Stimulated activated CD8-positive, alpha-beta memory T cell treated with anti-CD3 and anti-CD28 coated beads, Interleukin-4, amount 100 ng/mL, for 1 hour (primary cell): ENCODE measurements at places on chromosomes 5 and 9.

GRCh38 chr5:106525438-106525837 lies 1145.3 kb downstream of the EFNA5 start:
- no peak for DNase-seq

DNA sequence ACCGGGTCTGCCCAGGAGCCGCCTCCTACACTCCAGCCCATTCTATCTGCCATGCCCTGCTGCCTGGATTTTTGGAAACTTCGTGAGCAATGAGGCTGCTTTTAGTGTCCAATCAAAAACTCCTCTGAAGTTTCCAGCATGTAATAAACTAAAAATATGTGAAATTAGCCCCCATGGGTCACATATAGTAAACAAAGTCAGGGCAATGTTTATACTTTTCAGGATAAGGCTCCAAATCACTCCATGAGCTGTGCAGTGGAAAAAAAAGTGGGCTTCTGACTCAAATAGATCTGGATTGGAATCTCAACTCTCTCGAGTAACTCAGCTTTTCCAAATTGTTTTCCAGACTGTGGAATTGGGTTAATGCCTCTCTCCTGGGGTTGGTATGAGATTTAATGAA lies 68.2 kb downstream of the PIK3R1 start:
- DNase-seq, result no peak

DNA sequence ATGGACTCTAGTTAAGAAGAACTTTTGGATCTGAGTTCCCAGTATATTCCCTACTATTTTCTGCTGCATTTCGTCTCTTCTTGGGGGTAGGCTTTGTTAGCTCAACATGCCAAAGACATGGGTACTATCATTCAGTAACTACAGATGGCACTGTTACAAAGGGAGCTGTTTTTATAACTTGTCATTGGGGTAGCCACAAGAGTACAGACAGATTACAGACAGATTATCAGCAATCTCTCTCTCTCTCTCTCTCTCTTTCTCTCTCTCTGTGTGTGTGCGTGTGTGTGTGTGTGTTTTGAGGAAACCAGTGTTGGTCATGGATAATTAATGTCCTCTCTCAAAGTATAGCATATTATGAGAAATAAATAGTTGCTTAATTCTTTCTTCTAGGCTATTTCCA lies 116.1 kb downstream of the WDR70 start:
- DNase-seq, result no peak

DNA sequence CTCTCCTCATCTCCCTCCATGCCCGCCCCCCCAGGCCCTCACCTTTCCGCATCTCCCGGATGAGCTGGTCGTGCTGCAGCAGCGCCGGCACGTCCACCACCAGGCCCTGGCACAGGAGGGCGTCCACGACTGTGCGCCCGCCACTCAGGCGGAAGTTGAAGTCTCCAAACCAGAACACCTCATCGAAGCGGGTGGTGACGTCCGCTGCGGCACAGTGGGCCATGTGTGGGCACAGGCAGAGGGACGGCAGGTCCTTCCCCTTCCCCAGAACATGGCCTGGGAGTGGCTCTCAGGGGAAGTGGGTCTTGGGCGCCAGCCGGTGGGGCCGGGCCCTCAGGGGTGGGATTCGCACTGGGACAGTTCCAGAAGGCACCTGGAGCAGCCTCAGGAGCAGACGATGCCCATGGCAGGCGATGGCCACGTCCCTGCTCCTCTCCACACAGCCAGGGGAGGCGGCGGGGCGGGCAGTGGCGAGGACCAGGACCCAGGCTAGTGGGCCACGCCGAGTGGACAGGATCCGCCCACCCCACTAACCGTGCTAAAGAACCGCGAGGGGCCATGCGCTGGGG lies 7.8 kb downstream of the INPP5E start:
- DNase-seq, result no peak

DNA sequence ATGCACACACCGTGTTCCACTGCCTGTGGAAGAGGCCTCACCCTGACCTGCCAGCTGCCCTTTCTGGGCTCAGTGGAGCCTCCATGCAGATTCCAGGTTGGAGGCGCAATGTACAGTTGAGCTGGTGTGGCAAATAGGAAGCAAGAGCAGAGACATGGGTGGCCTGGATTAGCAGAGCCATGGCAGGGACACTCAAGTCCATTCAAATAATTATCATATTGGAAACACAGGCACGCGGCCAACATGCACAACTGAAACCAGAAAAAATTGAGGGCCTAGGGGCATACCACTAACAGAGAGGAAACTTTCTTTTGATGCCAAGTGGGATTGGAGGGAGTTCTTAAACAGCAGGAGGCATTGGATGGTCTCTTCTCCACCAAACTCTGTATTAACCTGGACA lies 35.8 kb downstream of the OTULINL start:
- DNase-seq, result no peak

- DNase-seq, result no peak
Observed at GRCh38 chr9:116715751-116716150, 28.6 kb downstream of the TRIM32 start.

DNA sequence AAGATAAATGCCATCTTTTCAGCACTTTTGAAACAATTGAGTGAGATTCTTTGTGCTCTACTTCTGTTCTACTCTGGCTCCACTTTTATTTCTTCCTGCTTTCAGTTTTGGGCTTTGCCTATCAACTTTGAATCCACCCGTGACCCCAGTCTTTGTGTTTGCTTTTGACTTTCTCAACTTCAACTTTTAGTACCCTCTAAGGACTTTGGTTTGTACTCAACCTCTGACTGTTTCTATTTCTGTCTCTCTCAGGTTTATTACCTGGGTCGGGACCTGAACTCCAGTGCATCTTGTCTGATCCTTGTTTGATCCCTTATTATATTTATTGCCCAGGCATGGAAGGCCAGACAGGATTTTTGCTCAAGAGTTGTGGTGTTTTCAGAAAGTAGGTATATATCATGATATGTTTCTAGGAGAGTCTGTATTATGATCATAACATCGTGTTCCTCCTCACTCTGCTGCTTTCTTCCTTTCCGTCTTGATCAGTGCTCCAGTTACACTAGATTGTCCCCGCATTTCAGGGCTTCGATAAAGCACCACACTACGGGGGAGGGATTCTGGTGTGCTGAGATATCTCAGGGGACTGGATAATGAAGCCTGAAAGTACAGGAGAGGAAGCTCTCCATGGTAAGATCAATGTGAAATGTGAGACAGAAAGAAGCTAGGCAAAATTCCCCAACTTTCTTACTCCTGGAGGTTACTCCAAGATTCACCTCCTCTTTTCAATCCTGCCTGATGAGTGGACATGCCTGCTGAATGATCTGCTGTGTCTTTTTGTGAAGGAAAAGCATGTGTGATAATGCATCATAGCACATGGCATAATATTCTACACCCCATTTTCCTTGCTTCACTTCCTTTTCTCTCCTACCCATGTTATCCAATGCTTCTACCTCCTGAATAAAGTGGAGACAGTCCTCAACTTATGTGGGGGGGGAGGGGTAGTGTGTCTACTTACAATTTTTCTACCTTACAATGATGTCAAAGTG lies 155.5 kb upstream of the GRIN3A start:
- DNase-seq, result no peak

DNA sequence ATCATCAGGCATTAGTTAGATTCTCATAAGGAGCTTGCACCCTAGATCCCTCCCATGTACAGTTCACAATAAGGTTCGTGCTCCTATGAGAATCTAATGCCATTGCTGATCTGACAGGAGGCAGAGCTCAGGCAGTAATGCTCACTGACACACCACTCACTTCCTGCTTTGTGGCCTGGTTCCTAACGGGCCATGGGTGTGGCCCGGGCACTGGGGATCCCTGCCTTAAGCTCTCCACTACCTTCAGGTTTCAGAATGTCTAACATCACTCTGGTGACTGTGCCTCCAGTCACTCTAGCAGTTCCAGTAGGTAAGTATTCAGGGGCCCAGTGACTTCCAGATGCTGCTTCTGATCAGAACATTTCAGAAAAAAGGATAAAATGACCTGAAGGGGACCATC lies 152.4 kb downstream of the LRRC70 start:
- no peak for DNase-seq

- DNase-seq, result no peak
Observed at GRCh38 chr9:92949266-92949982, 2.1 kb downstream of the FGD3 start.

GRCh38 chr5:75113354-75114113 lies 61.2 kb upstream of the GCNT4 start:
- DNase-seq, result no peak

- no peak for DNase-seq
Observed at GRCh38 chr5:37836592-37837413, 3.0 kb downstream of the GDNF start.

GRCh38 chr9:121700165-121700831 lies 48.9 kb downstream of the DAB2IP start:
- no peak for DNase-seq

DNA sequence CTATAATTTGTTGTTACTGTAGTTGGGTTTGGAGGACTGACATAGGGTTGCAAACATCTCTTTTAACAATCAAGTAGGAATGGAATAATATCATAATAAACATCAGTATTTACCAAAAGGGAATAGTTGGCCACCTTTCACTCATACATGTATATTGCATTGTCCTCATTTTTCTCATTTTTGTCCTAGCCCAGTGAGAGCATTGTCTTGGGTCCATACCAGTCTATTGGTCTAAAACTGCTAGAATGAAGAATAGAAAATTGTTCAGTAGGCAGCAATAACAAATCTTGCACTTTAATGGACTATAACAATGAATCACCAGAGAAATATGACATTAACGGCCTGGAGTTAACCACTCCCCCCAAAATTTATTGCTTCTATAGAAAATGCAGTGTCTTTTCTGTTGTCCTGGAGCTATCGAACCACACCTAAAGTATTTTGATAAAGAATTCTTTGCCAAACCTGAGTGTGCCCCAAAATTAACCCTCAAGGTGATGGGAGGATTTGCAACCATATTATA lies 80.9 kb upstream of the IL33 start:
- DNase-seq, result no peak

DNA sequence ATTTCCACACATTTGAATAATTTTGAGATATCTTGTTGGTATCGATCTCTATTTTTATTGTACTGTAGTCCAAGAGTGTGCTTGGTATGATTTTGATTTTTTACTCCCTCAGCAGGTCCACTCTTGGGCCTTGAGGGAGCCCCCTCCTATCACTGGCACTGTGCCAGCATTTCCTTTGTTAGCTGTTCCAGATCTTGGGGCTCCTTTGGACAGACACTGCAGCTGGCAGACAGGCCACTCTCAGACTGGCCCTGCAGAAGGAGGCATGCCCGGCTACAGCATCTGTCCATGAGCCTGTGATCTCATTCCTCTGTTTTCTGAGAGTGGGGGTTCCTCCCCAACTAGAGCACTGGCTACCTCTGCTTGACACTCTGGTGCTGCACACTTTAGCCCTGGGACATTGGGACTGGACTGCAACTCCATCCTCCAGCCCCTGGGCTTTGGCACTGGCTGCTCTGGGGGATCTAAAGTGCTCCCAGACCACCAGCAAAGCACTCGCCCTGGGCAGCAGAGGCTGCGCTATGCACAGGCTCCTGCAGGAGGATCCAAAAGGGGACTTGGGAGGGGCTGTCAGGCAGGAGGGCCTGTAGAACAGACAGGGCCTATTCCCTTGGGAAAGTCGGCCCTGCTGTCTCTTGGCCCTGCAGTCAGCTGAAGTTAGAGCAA lies 271.3 kb upstream of the DMAC1 start:
- no peak for DNase-seq

DNA sequence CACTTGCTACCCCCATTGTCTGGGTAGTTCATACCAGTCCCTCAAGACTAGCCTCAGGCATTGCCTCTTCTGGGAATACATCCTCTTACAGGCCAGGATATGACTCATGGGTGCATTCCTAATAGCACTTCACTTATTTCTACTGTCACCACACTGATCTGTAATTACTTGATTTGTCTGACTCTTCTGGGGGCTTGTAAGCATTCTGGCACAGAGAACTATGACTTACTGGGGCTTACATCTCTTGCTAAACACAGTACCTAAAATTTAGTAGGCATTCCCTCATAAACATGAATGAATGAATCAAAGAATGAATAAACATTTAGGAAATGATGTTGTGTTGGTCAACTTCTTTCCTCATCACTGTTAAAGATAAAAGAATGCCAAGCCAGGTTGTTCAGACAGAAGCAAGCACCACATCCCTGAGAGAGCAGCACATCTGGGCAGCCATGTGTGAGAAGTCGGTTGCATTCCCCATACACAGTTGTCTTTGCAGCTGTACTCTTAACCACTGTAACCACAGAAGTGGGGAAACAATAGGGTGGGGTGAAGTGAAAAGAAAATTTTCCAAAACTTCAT lies 27.6 kb downstream of the IL7R start:
- no peak for DNase-seq

GRCh38 chr9:87199278-87199677 lies 252.0 kb upstream of the GAS1 start:
- no peak for DNase-seq

- no peak for DNase-seq
Observed at GRCh38 chr9:20473515-20474013, 148.7 kb downstream of the MLLT3 start.

DNA sequence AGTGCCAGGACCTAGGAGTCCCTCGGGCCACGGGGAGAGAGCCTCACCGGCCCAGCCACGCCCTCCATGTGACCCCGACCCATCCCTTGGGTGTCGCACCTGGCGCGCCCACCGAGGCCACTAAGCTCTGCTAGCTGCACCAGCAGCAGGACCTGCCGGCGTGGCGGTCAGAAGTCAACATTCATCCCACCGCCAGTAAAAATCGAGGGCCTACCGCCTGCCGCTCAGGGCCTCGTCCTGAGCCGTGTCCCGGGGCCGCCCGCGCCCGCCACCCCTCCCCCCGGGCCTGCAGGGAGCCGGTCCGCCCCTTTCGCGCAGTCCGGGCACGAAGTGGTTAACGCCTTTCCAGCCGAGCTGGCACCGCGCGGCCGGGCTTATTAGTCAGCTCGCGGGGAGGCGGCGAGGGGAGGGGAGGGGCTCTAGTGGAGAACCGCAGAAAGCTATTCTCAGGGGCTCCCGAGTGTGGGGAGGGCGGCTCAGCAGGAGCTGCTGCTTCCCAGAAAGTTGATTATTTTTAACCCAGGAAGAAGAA lies 124.4 kb downstream of the C9orf50 start:
- peak; percentile 60 for DNase-seq

GRCh38 chr5:141121563-141121962 lies at the start of gene PCDHB4:
PCDHB4 (plus strand) TSS chr5:141121818; CDS start chr5:141121999, 181 bp downstream.
- no peak for DNase-seq

- no peak for DNase-seq
Observed at GRCh38 chr9:130331573-130331972, 66.0 kb downstream of the HMCN2 start.

DNA sequence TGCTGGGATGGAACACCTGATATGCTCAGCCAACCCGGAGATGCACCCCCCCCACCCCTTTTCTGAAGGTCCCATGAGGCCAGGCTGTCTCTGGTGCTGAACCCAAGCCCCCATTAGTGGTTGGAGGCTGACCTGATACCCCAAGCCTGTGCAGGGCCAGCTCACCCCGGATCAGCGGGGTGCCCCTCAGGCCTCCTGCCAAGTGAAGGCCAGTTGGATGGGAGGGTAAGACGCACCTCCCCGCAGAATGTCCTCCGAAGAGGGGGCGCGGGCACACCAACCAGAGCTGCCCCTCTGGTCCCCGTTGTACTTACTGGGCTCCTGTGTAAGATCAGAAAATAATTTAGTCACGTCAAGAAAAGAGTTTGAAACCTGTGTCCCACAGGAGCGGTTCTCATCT lies 76.8 kb upstream of the OTULINL start:
- no peak for DNase-seq

- DNase-seq, result no peak
Observed at GRCh38 chr9:14373706-14374105, 59.8 kb upstream of the NFIB start.

GRCh38 chr9:137682428-137683105 lies 63.8 kb downstream of the EHMT1 start:
- no peak for DNase-seq
